ENCODE measurements at places on chromosomes 7 and 10.

- no peak for DNase-seq
Measured at GRCh38 chr7:148177972-148178371, 412.6 kb upstream of the C7orf33 start.

- no peak for DNase-seq
Measured at GRCh38 chr7:44050915-44051560, 6.5 kb downstream of the DBNL start.

DNA sequence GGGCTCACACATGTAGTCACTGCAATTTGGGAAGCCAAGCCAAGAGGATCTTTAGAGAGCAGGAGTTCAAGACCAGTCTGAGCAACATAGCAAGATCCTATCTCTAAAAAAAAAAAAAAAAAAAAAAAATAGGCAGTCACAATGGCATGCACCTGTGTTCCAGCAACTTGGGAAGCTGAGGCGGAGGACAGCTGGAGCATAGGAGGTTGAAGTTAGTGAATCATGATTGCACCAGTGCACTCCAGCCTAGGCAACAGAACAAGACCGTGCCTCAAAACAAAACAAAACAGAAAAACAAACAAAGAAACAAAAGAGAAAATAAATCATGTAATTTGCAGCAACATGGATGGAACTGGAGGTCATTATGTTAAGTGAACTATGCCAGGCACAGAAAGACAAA lies 33.6 kb upstream of the BICC1 start:
- no peak for DNase-seq

- peak; percentile 60 for DNase-seq
Measured at GRCh38 chr10:132397036-132397541, at the start of gene PWWP2B. TSS of gene PWWP2B (plus strand) at chr10:132397200. CDS start at chr10:132397227, 27 bp downstream.

GRCh38 chr7:114508086-114508485 lies 93.5 kb downstream of the FOXP2 start:
- DNase-seq = no peak

DNA sequence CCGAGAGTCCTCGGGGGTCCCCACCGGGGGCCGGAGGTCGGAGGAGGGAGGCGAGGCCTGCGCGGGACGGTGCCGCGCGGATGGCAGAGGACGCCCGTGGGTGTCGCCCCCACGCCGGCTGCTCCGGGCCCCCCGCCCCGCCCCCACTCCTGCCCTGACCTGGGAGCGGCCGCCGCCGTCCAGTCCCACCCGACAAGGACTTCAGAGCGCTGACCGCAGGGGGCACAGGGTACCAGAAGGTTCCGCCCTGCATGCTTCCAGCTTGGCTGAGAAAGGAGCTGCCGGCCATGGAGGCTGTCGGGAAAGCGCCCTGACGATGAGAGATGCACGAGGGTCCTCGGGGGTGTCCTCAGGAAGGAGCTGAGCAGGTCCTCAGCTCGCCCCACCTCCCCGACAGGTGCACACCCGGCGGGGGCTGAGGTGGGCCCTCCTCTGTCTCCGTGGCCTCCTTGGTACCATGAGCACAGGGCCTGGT lies 57.0 kb upstream of the DNAJB6 start:
- DNase-seq = no peak

GRCh38 chr10:113067501-113067900 lies 117.5 kb downstream of the TCF7L2 start:
- DNase-seq = no peak
